ENCODE measurements at places on chromosomes 11 and 22. TPM values are rescaled to one million over a fixed set of nuclear protein-coding genes. Genes with fewer than 3 reads are reported as not detected.

DNA sequence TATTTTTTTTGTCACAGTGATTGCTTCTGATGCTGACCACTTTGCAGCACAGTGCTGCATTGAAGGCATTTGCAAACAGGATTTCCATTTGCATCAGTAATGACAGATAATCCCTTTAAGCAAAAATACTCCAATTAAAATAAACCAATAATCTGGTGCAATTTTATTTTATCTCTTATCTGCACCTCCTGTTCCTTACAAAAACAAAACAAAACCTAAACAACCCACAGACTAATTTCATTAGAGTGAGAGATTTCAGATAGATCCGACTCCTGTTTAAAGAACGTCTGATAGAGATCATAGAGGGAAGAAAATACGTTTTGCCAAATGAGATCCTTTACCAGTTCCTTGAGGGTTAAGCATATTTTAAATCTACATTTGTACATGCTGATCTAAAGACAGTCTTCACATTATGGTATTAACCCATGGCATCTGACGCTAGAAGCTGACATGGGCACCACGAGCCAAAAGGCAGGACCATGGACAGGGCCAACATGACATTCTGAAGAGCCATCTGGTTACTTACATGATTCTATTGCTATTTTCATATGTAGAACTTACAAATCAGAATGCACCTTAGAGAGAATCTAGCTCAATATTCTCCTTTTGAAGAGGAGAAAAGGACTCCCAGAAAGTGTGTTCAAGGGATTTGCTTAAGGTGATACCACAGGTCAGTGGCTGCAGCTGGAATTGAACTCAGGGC is 286.2 kb upstream of the NARS2 start:
- DNase-seq: no peak

DNA sequence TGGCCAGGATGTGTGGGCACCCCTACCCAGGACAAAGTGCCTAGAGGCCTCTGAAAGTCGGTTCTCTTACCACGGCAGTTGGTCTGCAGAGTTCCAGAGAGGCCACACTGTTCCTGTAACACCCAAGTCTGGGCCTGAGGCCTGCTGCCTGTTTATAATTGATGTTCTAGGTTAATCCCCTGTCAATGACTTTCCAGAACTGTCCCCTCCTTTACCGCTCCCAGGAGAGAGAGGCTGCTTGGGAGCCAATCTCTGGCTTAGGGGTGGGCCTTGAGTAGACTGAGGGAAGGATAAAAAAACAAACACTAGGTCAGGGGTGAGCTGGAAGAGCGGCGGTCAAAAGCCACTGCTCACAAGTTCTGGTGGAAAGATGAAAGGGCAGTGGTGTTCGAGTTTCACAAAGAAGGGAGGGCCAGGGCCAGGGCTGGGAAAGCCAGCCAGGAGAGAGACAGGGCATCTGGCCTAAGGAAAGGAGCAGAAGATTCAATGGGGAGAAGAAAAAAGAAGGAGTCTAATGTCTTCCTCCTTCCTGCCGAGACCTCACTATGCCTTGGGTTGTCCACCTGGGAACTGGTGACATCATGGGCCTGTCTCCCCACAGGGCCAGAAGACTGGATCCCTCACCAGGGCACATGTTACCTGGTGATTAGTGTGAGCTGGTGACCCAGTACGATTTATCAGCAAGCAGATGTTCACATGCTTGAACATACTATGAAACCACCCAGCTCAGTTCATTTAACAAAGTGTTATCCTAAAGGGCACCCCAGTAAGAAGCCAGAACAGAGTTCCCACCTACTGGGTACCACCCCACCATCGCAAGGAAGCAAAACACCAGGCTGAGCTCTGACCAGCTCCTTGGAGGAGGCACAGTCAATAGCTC is 50.2 kb downstream of the PC start:
- no peak for DNase-seq

DNA sequence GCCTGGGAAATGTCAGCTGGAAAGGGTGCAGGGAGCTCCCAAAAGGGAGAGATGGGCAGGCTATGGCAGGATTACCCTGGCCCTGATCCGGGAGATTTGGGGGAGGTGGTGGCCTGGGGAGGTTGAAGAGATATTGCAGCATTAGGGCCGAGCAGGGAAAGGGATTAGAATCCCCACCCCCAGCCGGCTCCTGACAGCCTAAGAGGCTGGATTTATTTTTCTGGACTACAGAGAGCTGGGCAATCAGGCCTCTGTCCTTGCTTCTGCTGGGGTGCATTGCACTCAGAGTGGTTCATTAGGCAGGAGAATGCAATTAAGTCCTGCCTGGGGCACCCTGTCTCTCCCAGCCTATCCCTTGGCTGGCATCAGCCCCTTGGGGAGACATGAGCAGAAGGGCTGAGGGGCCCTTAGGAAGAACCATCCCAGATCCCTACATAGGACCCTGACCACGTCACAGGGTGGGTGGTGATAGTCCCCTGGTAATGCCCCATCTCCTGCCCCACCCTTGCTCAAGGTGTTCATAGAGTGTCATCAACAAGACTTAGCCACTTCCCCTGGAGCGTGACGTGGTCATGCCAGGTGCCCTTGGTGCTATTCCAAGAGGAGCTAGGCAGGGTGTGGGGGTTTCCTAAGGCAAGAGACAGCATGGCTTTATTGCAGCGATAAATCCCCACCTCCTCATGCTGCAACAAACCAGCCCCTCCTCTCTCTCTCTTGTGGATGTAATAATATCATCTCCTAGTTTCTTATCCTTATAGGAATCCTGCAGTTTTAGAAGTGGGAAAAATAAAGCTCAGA is 38.4 kb upstream of the KLHL35 start:
- DNase-seq: no peak

- no peak for DNase-seq
These were observed 59.4 kb upstream of the VPREB1 start for GRCh38 chr22:22185217-22185616.

The YPEL4 gene
- total RNA-seq: not detected

The VSIG10L2 gene
- total RNA-seq: not detected

The LRRC56 gene
- 1.6 TPM for total RNA-seq

DNA sequence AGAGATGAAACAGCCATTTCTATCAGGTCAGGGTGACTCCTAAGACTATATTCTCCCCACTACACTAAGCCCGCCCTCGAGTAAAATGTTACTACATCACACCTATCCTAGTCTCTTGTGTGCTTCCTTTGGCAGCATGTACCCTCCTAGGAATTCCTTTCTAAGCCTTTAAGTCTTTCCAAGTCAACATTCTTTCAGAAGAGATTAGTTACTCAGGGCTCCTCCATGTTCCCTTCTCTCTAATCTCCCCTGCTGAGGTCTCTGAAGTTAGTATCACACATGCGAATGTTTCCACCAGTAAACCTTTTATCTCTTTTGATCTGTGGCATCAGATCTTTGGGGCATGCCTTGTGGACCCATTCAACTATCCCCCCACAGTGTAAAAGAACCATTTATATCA is 873.7 kb upstream of the FAT3 start:
- DNase-seq: no peak

DNA sequence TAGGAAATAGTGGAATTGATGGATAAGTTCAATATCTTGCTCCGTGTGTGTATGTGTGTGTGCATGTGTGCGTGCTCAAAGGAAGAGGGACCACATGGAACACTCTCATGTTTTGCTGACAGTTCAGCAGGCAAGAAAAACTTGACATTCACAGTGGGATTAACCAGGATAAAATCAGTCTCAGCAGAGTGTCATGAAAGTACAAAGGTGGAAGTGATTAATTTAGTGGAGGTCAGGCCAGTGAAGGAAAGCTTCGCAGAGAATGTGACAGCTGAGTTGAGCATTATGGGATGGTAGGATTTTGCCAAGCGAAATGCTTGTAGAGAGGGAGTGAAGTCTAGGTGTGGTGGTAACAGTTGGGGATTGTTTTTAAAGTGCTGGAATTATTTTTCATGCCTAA is 15.7 kb upstream of the FBXO3 start:
- DNase-seq: no peak

All from body of pancreas (tissue), 4 donors.